ENCODE measurements at places on chromosomes 13 and 19. TPM values are rescaled to one million over a fixed set of nuclear protein-coding genes. Genes with fewer than 3 reads are reported as not detected.

- no peak for DNase-seq
Observed at GRCh38 chr19:39679056-39679790, 23.5 kb downstream of the LGALS16 start.

GRCh38 chr19:43643326-43643725, 3.7 kb upstream of the CADM4 start:
- no peak for DNase-seq

GRCh38 chr19:16470911-16471811, 609 bp downstream of the EPS15L1 start:
- DNase-seq, result no peak

- no peak for DNase-seq
Observed at GRCh38 chr19:18097993-18098890, 664 bp downstream of the MAST3 start.

- DNase-seq, result no peak
Observed at GRCh38 chr13:76009267-76009890, 373.2 kb downstream of the LMO7 start.

DNA sequence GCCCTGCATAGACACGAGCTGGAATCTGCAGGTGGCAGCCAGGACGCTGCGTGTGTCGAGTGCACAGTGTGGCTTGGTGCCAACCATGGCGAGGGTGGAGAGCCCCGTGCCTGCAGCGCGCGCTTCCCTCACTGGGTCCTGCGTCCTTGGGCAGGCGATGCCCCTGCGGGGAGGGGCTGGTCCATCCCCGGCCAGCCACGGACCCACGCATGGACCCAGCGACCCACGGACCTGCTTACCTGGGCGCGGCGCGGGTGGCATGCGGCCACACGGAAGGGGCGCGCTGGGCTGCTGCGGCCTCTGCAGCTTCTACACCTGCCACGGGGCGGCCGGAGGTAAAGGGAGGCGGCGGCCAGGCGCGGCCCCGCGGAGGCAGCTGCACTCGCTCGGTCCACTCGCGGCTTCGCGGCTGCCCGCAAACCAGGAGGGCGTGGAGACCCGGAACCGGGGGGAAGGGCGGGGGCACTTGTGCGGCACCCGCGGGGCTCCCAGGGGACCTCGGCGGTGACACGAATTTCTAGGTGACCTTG, 569 bp upstream of the MCF2L start:
- no peak for DNase-seq

- no peak for DNase-seq
Observed at GRCh38 chr13:29849071-29849631, 1.3 kb downstream of the UBL3 start.

GRCh38 chr19:52946322-52947310, 16.1 kb downstream of the ZNF816 start:
- no peak for DNase-seq

GRCh38 chr19:13100841-13101589, 1.6 kb downstream of the LYL1 start:
- no peak for DNase-seq

Gene CYP4F11
- not detected for total RNA-seq

Gene CACNA1A
- 8.5 TPM for total RNA-seq

Gene CBY2
- total RNA-seq, result not detected

Gene SH2D3A
- total RNA-seq, result 0.39 TPM

Gene LILRA1
- 1.2 TPM for total RNA-seq

Gene ATXN8OS
- total RNA-seq, result not detected
